Stimulated activated CD4-positive, alpha-beta T cell treated with anti-CD3 and anti-CD28 coated beads, TNF-alpha, amount 100 ng/mL, for 24 hours (primary cell): ENCODE measurements at places on chromosomes 16 and 17.

DNA sequence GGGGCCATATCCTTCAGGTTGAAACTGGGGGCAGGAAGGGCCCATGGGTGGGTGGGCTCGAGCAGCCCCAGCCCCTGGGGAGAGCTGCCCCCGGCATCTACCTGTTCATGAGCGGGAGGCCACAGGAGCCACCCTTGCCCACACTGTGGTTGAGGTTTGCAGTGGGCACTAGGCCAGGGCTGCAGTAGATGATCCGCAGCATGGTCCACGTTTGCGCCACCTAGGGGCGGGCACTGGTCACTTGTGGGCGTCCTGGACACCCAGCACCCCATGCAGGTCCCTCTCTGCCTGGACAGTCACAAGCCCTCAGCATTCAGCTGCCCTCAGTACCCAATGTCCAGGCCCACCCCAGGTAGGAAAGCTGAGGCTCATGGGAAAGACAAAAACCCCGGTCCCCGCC is 1.8 kb upstream of the JMJD8 start:
- DNase-seq, result no peak

DNA sequence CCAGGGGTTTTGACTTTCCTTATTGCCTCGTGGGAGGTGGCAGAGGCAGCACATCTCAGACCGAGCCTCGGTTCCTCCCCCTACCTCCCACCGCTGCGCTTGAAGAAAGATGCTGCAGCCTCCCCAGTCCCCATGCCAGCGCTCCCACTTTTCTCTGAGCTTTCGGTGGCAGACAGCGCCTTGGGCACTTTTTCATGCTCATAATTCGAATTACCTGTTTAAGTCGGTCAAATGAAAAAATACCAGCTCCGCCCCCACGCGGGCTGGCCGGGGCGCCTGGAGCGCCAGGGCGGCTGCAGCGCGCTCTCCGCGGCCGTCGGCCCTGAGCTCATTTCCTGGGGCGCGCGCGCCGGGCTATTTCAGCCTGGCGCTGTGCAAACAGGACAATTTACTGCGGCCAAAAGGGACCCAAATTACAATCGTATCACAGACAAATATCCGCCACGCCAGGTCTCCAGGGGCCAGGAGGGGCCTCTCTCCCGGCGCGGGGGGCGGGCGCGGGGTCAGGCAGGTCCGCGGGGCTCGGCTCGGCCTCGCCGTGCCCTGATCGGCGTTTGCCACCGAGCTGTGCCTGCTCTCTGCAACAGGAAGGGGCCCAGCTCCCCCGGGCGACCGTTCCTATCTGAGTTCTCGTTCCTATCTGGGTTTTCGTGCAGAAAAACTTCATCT is 45.0 kb downstream of the SOST start:
- no peak for DNase-seq

DNA sequence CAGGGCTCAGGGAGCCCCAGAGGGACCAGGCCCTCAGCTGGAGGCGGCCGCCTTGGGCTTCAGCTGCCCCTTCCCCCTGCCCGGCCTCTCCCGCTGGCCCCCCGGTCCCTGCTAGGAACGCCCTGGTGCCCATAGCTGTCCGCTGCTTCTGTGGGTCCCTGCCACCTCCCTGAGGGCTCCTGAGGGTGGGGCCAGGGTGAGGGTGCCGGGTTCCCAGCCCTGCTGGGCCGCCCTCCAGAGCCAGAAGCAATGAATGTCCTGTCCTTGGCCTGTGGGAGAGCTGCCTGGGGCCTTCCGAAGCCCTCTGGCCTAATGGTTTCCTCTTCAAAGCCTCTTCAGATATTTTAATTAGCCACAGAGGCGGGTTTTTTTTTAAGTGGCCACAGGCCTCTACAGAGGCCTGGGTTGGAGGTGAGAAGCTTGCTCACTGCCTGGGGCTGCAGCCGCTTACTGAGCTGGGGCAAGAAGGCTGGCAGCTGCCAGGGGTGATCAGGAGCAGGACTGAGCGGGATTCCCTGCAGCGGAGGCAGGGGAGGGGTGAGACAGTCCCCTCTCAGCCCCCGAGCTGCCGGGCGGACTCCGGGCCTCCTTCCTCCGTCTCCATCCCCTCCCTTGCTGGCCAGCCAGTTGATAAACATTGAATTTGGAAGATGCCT is 9.9 kb downstream of the CENPX start:
- no peak for DNase-seq

- DNase-seq, result no peak
Measured at GRCh38 chr16:28292731-28293600, 641 bp downstream of the SBK1 start.

GRCh38 chr17:19677736-19678379 is 29.3 kb downstream of the ALDH3A2 start:
- no peak for DNase-seq

DNA sequence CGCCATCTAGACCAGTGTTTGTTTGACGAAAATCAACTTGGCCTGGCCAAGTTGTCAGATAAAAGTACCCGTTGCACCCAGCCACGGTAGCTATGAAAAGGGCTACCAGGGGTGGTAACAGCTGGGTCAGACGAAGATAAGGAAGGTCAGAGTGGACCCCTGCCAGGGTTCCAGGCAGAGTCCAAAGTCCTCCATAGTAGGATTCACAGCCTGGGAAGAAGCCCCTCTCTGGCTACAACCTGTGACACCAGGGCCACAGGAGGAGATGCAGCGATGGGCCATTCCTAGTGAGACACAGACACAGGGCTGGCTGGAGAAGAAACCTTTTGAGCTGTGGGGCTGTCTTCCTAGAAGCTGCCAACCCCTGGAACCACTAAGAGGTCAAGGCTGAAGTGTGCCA is 39.3 kb downstream of the MEAK7 start:
- DNase-seq, result no peak

DNA sequence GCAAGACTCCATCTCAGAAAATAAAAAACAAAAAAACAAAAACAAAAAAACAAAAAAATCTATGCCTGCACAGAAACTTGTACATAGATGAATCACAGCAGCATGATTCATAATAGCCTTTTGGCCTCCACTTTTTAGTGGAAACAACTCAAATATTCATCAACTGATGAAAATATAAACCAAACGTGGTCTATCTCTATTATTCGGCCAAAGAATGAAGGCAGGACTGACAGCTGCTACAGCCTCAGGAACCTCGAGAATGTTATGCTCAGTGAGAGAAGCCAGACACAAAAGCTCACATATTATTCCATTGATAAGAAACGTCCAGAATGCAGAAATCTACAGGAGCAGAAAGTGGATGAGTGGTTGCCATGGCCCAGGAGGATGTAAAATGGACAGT is 19.8 kb downstream of the PPL start:
- no peak for DNase-seq

DNA sequence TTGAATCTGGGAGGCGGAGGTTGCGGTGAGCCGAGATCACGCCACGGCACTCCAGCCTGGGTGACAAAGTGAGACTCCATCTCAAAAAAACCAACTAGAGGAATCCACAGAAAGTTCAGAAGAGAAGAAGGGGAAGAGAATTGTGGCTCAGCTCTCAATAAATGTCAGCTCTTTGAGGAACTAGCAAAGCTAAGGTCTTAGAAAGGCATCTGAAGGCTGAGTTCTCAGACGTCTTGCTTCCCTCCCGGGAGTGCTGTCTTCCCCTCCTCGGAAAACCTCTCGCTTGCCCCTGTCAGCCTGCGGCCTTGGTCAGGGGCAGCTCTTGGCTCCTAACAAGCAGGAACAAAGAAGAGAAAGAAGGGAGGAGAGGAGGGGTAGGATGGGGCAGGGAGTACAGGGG is 5.3 kb downstream of the SHPK start:
- DNase-seq, result no peak
